ENCODE measurements at places on chromosomes 5 and 9.

- no peak for DNase-seq
These were observed 100.7 kb downstream of the DRD1 start for GRCh38 chr5:175343308-175343707.

GRCh38 chr5:137516251-137516797 is 17.2 kb upstream of the SPOCK1 start:
- DNase-seq, result no peak

GRCh38 chr9:21395778-21396717 is 10.8 kb upstream of the IFNA2 start:
- DNase-seq, result no peak

- no peak for DNase-seq
These were observed 401.6 kb downstream of the EBF1 start for GRCh38 chr5:158698023-158698639.

- DNase-seq, result no peak
These were observed 73.7 kb downstream of the ZNF462 start for GRCh38 chr9:106936680-106937079.

DNA sequence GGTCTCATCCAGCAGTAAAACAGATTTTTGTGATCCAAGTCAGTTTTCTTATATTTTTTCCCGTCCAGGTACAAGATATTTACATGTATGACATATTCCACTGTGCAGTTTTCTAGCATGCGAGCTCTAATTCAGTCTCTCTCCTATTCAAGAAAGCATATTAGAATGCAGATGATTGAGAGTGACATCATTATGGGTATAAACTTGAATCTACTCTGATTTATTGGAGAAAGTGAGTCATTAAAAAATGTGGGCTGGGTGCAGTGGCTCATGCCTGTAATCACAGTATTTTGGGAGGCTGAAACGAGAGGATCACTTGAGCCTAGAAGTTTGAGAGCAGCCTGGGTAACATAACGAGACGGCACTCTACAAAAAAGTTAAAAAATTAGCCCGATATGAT is 6.2 kb downstream of the FER start:
- DNase-seq, result no peak

- no peak for DNase-seq
These were observed 35.3 kb upstream of the POMT1 start for GRCh38 chr9:131467214-131467935.

DNA sequence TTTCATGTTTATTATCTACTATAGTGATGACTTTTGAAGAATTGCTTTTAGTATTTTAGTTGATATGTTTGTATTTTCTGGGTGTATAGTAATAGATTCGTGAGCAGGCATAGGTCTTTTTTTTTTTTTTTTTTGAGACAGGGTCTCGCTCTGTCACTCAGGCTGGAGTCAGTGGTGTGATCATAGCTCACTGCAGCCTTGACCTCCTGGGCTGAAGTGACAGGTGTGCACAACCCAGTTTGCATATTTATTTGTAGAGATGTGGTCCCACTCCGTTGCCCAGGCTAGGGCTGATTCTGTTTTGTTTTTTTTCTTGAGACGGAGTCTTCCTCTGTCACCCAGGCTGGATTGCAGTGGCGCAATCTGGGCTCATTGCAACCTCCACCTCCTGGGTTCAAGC is 11.9 kb downstream of the ERBIN start:
- DNase-seq, result no peak

Data from AG04449 (cell line).